Stimulated activated CD8-positive, alpha-beta memory T cell treated with anti-CD3 and anti-CD28 coated beads, Interleukin-12 subunit alpha, Interleukin-12 subunit beta, amount 100 ng/mL, for 1 hour (primary cell): ENCODE measurements at places on chromosomes 2 and 18.
A peak's percentile ranks its signal among the peaks of the same experiment; 100 is the strongest.

DNA sequence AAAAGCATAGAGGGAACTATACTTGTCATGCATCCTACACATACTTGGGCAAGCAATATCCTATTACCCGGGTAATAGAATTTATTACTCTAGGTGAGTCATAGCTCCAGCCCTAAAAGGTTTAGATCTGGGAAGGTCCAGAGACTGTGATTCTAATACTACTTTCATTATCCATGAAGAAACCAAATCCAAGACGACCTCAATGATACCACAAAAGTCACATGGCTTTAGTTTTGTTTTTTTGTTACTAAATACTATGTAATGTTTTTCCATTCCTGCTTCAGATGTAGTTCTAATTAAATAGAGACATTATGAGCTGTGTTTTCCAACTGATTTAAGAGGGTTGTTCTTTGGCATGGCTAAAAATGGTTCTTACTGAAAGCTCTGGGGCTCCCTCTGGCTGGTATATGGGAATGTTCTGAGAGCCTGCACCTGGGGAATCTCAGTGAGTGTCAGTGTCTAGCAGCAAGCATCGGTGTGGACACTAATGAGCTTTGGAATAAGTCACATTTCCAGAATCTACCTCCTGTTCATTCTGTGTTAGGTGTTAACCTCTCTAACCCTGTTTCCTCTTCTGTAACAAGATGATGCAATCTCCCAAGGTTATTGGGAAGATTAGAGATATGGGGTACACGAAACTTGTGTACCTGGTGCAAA lies 20.5 kb upstream of the IL1RL2 start:
- DNase-seq, result no peak

GRCh38 chr2:213148572-213149261 lies 2.7 kb downstream of the IKZF2 start:
- DNase-seq, result no peak

DNA sequence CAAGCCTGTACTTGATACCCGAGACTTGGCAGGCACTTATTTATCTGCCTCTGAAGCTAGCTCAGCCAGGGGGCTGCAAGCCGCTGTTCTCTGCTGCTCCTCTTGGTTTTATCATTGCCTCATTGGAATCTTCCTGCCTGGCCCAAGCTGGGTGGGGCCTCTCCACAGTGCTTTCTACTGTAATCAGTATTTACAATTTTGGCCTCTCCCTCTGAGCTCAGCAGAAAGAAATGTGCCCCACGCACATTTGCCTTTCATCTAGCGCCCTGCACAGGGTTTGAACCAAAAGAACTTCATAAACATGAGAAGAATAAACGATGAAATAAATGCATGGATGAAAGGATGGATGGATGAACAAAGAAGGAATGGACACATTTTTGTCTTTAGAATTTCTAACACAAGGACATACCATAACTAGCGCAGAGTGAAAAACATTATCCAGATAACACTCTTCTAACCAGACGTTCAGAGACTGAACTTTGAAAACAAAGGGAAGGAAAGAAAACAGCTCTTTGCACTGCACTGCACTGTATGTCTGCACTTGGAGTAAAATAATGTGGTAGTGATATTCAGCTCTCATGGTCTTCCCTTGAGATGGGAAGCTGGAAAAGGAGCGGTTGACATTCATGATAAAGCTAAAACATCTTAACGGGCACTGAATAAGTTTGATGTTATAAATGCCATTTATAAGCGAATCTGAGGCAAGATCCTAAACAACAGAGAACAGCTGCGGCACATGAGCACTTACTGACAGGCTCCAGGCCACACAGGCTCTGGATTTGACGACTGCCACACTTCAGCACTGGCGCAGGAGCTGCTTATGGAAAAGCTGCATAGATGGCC lies 86.8 kb upstream of the SP3 start:
- DNase-seq, result no peak

DNA sequence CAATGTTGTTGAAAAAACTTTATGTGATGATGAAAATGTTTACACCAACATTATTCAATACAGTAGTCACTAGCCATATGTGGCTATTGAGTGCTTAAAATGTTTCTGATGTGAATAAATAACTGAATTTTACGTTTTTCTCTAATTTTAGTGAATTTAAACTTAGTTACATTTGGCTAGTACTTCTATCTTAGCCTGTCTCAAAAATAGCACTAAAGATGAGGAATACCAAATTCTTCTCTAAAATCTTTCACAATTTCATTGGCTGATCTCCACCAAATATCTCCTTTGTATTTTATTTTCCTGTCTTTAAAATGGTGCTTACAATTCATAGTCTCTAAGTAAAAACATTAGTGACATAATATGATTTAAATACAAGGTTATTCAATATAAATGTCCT lies 83.7 kb upstream of the RND3 start:
- no peak for DNase-seq

DNA sequence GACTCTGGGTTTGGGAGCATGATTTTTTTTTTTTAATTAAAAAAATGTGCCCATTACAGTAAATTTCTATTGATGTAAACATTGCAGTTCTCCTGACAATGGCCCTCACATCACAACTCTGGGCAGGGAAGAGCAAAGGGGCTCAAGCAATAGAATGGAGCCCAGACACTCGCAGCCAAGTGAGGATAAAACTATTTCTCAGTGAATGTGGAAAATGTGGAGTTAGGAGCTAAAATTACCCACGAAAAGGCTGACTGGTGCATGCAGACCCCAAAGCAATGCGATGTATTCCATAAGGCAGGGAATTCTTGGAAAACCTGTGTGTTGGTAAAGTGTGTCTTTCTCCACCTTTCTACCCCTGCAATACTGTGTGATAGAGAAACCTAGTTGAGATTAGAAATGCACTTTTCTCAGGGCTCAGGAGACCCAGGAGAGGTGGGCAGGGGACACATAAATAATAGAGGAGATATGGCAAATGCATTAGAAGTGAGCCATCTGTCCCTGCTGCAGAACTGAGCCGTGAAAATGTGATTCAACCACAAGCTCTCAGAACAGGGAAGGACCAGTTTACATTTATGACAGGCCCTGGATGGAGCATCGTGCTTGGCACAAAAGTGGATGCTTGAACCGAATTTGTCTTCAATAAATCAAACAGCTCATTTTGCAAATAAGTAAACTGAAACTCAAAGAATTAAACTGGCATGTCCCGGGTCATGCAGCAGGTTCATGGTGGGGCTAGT lies 100.1 kb downstream of the MYCN start:
- DNase-seq, result no peak

- no peak for DNase-seq
Observed at GRCh38 chr2:218792433-218792832, 10.5 kb downstream of the CYP27A1 start.

- no peak for DNase-seq
Observed at GRCh38 chr18:70920840-70921374, 632.1 kb downstream of the SOCS6 start.

- no peak for DNase-seq
Observed at GRCh38 chr2:112483831-112484230, 1.9 kb downstream of the TTL start.

DNA sequence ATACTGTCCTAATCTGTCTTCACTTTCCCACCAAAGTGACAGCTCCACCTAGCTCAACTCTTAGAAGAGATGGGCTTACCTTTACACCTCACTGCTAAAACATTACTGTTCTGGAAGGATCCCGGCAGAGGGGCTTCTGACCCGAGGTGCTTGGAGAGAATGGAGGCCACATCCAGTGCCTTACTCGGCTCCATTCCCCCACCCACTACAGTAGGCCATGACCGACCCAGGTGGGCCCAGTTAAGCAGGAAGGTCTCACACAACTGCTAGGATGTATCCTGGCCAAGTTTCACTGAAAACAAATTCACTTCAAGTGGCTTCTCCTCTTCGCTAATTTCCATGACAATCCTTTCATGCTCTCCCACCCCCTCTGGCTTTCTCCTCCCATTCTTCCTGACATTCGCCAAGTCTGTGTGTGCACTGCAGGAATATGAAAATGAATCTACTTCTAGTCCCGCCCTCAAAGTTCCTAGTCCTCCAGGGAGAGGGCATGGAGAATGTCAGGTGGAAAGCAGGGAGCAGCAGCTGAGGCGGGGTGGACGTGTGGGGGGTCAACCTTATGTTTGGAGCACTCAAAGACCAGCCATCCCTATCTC lies 11.8 kb downstream of the WIPF1 start:
- no peak for DNase-seq

DNA sequence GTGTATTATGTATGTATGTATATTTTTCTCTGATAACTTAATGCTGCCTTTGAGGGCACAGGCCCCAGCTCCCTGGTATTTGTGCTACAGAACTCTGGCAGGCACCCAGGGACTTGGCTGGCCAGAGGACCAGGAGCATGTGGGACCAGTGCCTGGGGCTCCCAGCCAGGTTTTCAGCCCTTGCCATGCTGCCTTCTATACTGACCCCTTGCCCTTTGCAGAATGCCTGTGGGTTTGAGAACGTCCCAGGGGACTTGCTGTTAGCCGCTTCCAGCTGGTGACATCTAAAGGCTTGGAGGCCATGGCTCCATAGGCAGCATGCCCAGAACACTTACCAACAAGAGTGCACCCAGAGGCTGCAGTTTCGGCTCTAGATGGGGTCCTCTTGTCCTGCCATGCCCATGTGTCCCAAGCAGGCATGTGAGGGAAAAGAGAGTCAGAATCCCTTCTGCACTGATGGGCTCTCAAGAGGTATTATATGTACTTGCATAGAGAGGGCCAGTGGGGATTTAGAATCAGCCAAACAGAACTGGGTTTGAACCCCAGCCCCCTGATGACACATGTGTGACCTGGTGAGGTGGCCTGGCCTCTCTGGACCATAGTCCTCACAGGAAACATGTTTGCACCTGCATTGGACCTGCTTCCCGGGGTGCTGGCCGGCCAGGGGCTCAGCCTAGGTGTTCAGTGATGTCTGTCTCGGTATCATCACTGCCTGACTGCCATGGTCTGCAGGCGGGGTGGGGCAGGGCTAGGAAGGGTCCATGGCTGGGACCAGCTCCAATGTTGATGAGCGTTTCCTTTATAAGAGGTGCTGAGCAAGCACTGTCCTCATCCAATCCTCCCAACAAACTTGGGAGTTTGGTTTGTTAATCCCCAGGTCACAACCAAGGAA lies 119.2 kb upstream of the FHL2 start:
- DNase-seq, result no peak

GRCh38 chr2:37918742-37919186 lies 6.3 kb upstream of the RMDN2 start:
- no peak for DNase-seq

DNA sequence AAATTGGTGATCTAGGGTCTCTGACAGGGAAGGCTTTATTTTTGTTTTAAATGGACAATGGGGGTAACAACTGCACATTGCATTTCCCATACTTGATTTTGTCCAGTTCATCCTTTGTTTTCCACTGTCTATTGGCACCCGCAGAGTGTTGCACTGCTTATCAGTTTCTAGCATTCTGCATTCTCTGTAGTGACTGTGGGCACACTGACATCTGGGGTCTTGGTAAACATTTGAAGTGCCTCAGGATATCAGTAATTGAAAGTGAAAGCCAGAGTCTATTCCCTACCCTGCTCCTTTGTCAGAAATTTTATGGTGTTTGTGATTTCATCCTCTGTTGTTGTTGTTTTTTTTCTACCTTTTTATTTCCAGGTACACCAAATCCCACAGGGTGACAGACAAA lies 132.1 kb upstream of the EPC2 start:
- DNase-seq, result no peak

DNA sequence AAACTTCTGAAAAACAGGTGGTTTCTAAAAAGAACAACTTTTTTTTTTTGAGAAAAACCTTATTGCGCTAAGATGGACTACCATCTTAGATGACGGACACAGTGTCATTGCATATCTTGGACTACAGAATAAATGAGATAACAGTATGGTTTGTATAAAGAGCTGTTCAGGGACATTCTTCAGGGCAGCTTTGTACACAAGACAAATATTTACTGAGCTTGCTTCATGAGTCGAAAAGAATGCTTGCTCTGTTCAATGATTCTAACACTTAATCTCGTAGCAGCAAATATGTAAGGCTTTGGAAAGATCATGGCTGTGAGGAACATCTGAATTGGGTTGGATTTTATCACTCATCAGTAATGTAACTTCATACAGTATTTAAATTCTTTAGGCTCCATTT lies 282.5 kb upstream of the CWC22 start:
- DNase-seq, result no peak

DNA sequence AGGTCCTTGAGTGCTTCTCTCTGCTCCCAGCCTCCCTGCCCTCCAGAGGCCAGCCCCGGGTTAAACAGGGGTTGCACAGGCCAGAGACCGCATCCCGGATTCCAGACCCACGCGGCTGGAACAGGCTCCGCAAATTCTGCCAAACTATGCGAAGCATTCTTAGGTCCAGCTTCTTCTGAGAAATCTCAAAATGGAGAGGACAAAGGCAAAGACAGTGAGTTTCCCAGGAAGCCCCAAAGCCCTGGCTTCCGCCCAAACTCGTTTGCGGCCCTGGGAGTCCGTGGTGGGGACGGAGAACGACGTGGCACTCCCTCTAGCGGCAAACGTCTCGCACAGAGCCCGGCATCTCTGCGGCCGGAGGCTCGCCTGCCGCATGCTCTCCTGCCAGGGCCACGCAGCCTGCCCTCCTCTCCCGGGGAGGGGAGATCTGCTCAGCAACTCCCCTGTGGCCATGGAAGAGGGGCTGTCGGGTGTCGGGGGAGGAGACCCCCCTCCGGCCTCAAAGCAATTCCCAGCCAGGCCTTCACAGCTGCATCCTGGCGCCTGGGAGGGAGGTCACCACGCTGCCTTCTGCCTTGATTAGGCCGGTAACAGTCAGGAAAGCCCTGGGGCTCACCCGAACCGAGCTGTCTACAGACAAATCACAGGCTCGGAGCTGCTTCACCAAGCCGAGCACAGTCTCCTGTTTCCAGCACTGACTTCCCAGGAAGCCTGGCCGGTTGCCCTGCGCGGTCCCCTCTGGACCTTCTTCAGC lies 33.4 kb upstream of the KLHL29 start:
- DNase-seq, result peak; percentile 15

DNA sequence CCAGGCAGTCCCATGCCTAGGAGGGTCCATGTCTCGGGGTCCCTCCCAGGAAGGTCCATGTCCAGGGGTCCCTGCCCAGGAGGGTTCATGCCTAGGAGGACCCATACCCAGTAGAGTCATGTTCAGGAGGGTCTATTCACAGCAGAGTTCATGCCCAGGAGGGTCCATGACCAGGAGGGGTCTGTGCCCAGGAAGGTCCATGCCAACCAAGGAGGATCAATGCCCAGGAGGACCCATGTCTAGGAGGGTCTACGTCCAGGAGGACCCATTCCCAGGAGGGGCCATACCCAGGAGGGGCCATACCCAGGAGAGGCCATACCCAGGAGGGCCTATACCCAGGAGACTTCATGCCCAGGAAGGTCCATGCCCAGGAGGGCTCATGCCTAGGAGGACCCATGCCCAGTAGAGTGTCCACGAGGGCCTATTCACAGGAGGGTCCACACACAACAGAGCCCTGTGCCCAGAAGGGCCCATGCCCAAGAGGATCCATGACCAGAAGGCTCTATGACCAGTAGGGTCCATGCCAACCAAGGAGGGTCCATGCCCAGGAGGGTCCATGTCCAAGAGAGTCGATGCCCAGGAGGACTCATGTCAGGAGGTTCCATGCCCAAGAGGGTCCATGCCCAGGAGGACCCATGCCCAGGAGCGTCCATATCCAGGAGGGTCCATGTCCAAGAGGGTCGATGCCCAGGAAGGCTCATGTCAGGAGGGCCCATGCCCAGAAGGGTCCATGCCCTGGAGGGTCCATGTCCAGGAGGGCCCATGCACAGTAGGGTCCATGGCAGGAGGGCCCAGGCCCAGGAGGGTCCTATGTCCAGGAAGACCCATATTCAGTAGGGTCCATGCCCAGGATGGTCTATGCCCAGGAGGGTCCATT lies 10.1 kb downstream of the GPR35 start:
- no peak for DNase-seq
